ENCODE measurements at places on chromosomes 1 and 21.

DNA sequence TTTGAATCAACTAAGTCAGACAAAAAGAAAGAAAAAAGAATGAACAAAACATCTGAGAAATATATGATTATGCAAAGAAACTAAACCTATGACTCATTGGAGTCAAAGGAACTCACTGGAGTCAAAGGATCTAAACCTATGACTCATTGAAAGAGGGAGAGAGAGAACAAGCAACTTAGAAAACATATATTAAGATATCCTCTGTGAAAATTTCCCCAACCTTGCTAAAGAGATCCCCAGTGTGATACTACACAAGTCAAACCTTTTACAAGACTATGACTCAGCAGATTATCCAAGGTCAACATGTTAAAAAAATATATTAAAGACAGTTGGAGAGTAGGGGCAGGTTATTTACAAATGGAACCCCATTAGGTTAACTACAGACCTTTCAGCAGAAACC, 1538.3 kb downstream of the NCAM2 start:
- no peak for DNase-seq

- no peak for DNase-seq
Measured at GRCh38 chr1:43367026-43367903, 546 bp downstream of the ELOVL1 start.

DNA sequence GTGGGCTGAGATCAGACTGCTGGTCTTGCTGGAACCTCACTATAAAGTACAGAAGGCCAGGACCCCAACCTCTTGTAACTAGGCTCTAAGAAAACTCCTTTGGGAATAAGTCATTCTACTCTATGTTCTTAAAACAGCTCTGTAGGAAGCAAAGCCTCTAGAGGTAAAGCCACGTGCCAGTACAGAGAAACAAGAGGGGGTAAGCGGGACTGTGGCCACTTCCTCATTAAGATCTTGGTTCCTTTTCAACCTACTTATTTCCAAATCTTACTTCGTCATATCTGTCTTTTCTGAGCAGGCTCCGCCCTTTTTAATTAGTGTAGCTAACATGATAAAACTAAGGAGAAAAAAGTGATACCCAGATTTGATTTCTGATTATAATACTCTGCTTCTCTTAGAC, 3.8 kb downstream of the NCSTN start:
- no peak for DNase-seq

- no peak for DNase-seq
Measured at GRCh38 chr1:38030596-38031512, 15.7 kb downstream of the POU3F1 start.

DNA sequence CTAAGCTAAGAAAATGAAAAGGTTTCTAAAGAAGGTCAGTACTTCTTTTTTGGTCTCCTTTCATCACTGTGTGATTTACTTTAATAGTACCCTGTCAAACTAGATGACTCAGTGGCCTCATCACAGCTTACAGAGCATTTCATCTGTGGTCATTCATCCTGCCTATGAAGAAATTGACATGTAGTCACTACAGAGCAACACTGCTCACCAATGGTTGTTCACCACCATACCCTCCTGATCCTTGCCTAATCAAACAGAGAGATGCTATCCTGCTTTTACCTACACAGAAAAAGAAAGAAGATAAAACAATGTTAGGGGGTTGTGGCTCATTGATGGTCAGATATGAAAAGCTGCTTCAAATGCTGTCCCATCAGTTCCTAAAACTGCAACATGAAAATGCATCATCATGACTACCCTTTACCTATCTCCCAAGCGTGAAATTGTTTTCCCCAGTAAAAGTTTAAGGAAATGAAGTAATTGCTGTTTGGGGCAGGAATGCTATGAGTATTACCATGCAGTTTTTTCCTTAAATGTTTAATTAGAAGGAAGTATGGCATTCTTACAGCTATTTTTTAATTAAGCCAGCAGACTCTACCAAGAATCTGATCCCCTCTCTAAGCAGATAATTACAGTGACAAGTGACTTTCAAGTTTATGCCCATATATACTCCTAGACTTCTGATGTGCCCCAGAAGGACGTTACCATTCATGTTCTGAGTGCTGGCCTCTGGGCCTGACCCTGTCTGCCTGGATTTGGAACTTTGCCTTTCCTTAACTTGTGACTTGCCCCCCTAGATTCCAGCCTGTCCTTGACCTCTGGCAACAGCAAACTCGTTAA, 46.1 kb upstream of the FBXO28 start:
- peak; percentile 70 for DNase-seq

GRCh38 chr1:216549796-216550195, 126.5 kb upstream of the USH2A start:
- no peak for DNase-seq

DNA sequence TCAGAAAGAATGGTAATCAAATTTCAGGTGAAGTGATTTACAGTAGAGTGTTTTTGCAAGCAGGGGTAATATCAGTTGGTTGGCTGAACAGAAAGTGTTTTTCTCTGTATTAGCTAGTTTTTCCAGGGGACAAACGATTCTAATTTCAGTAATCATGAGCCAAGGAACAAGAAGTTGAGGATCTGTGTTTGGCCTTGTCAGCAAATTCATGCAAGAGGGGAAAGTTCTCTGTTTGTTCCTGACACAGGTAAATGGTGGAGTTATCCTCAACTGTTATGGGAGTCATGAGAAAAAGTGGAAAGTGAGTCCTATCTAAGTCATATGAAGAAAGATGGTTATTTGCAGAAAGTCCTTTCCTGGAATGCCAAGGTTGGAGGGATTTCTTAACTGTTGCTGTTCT, 24.6 kb upstream of the SLC35A3 start:
- DNase-seq = no peak

DNA sequence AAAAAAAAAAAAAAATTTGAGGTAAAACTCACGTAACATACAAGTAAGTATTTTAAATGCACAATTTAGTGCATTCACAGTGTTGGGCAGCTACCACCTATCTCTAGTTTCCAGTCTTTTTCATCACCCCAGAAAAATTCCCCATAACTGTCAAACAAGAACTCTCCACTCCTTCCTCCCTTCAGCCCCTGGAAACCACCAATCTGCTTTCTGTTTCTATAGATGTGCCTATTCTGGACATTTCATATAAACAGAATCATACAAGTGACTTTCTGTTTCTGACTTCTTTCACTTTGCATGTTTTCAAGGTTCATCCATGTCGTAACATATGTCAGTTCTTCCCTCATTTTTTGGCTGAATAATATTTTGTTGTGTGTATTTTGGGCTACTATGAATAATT, 24.9 kb upstream of the ETS2 start:
- DNase-seq = no peak

- DNase-seq = no peak
Measured at GRCh38 chr1:174825806-174826205, 173.9 kb upstream of the CACYBP start.

- DNase-seq = peak; percentile 67
Measured at GRCh38 chr1:29122682-29123052, 1.0 kb downstream of the TMEM200B start.

DNA sequence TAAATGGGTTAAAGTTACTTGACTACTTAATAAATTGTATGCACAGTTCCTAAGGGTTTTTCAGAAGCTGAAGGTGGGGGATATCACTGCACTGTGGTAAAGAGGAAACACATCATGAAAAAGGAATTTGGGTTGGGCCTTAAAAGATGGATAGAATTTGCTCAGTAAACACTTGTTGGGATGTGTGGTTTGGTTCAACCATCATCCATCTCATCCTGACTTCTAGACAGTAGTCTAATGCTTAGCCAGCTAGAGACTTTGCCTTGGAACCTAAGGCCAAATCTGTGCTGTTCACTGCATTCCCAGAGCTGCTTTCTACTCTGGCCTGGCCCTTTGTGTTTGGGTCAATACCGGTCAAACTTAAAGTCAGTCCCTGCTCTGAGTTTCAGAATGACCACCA, 30.6 kb downstream of the LY9 start:
- DNase-seq = no peak

GRCh38 chr1:224266915-224267856, 62.8 kb downstream of the NVL start:
- DNase-seq = no peak

DNA sequence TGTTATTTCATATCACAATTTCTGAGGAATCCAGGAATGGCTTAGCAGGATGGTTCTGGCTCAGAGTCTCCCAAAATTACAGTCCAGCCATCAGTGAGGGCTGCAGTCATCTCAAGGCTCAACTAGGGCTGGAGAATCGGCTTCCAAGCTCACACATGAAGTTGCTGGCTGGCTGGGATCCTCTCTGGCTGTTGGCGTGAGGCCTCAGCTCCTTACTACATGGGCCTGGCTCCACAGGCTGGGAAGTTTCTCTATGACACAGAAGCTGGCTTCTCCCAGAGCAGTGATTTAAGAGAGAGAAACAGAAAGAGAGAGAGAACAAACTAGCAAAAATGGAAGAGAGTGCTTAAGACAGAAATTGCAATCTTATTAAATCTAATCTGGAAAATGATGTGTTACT, 38.8 kb upstream of the RGS8 start:
- no peak for DNase-seq

- peak; percentile 99 for DNase-seq
Measured at GRCh38 chr1:205294175-205294917, 27.2 kb downstream of the NUAK2 start.

- DNase-seq = no peak
Measured at GRCh38 chr1:38745476-38746401, 113.8 kb downstream of the RRAGC start.

DNA sequence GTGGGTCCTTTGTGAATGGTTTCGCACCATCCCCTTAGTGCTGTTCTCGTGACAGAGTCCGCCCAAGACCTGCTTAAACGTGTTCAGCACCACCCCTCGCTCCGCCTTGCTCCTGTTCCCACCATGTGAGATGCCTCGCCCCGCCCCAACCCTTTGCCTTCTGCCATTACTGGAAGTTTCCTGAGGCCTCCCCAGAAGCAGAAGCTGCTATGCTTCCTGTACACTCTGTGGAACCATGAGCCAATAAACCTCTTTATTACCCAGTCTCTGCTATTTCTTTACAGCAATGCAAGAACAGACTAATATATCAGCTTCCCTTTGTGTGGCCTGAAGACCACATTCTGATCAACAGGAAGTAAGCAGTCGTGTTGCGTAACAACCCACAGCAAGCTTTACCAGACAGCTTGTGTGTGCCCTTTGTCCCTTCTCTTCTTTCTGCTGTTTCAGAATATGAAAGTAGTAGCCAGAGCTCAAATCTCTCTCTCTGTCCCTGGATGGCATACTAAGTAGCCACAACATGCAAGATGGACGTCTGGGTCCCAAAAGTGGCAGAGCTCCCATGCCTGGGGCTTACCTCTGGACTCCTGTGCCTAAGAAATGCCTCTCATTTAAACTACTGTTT, 14.1 kb downstream of the HENMT1 start:
- DNase-seq = peak; percentile 77

DNA sequence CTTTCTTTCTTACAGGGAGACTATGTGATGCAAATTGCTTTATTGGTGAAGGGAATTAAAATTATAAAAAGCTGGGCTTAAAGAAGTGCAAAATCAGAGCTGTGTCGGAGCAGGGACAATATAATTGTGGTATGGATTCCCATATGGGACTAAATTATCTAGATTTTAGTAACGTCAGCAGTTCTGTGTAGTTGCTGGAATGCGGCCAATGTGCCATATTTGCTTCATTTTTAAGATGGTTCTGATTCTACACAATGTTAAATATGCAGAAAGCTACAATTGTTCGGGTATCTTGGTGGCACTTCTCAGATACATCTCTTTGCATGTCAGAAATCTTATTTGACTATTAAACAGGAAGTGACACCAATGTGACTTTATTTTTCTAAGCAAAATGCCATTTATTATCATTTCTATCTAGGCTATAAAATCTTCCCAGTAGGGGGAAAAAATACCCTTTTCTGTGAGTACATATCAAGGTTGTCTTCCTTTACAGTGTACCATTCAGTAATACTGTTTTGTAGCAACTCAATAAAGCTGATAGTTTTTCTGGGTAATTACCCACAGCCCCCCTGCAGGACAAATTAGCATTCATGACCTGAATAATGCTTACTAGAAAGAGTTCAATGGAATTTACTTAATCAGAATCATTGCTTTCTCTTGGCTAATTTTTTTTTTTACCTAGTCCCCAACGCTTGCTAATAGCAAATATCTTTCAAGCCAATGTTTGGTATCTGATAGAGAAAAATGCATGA, 288.3 kb upstream of the ADGRL2 start:
- no peak for DNase-seq

- no peak for DNase-seq
Measured at GRCh38 chr1:209343511-209343910, 240.0 kb upstream of the CAMK1G start.

- DNase-seq = no peak
Measured at GRCh38 chr1:101301446-101302057, 64.7 kb downstream of the S1PR1 start.

DNA sequence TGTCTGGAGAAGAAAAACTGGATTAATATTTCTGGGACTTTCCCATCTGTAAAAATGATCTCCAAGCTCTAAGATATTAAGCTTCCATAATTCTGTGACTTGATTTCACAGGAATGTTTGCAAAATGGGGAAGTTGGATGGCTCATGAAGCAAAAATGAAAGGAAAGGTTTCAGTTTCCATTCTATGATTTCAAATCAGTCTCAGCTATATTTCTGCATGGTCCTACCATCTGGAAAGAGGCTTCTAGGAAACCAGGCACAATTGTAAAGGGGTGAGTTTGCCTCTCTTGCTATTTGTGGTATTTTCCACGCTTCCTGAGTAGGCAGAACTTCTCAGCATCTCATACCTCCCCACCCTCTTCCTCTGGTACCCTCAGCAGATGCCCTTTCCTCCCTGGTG, 22.4 kb upstream of the ACTN2 start:
- peak; percentile 19 for DNase-seq

- no peak for DNase-seq
Measured at GRCh38 chr1:60952612-60953111, 129.7 kb upstream of the NFIA start.

DNA sequence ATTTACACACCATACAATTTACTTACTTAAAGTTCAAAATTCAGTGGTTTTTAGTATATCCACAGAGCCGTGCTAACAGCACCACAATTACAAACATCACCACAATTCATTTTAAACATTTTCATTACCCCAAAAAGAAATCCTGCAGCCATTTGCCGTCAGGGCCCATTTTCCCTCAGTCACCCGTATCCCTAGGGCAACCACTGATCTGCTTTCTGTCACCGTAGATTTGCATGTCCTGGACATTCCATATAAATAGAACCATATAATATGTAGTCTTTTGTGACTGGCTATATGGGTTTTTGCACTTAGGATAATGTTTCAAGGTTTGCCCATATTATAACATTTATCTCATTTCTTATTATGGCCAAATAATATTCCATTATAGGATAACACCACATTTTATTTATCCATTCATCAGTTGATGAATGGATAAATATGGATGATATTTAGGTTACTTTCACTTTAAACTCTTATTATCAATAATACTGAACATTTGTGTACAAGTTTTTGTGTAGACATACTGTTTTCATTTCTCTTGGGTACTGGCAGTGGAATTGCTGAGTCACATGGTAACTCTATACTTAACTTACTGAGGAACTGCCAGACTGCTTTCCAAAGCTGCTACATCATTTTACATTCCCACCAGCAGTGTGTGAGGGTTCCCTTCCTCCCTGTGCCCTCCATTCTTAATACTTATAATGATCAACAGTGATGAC, 68.9 kb downstream of the ST3GAL3 start:
- DNase-seq = peak; percentile 89

GRCh38 chr1:119713039-119713748, 1.5 kb downstream of the PHGDH start:
- DNase-seq = peak; percentile 31

- no peak for DNase-seq
Measured at GRCh38 chr21:36388096-36388495, 2.9 kb downstream of the CHAF1B start.

Measured in IMR-90 (cell line).